ENCODE measurements at places on chromosomes 16 and 17.

- no peak for DNase-seq
These were observed 25.6 kb downstream of the SOST start for GRCh38 chr17:43732958-43733357.

- no peak for DNase-seq
These were observed 471.9 kb downstream of the PMP22 start for GRCh38 chr17:14793237-14793636.

DNA sequence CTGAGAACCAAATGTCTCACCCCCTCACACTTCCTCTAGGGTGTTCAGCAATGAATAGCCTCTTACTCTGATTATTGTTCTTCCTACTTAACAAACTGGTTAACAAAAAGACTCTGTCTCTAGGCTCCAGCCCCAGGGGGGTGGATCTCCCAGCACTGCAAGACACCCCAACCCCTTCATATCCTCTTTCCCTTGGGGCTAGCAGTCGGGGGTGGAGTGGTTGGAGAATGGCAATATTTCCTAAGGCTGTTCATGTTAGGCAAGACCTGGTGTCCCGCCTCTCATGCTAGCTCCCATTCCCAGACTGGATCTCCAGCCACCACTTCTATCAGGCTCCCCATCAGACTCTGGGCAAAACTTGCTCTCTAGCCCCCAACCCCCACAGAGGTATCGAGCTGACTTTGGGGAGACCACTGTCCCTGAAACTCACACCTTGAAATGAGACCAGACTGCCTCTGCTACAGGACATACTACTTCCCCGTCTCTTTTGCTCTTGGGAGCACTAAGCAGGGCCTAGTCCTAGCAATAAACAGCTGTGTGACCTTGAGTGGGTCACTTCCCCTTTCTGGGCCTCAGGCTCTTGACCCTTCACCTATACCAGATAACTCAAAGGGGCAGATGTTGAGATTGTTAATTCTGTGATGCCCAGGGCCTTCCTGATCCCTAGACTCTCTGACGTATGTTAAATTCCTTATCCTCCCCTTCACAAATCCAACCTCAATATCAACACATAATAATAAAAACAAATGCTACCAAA lies 2.4 kb downstream of the SLC25A35 start:
- no peak for DNase-seq

- DNase-seq: no peak
These were observed 14.5 kb downstream of the UNC13D start for GRCh38 chr17:75829747-75830146.

DNA sequence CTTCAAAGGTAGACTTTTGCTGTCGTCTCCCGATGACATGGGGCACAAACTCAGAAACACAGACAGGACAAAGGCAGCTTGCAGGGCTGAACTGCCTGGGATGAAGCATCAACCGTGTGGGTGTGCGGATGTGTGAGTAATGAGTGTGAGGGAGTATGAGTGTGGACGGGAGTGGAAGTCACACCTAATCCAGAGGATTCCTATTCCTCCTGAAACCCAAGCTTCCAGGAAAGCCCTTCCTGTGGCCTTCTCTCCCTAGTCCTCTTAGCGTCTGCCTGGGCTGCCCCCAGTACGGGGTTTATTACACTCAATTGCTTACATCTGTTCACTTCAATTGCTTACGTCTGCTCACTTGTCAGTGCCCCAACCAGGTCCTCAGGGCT lies 2.3 kb upstream of the IL4R start:
- DNase-seq: peak; percentile 45

GRCh38 chr16:53435066-53435688 lies 906 bp downstream of the RBL2 start:
- DNase-seq: peak; percentile 91

DNA sequence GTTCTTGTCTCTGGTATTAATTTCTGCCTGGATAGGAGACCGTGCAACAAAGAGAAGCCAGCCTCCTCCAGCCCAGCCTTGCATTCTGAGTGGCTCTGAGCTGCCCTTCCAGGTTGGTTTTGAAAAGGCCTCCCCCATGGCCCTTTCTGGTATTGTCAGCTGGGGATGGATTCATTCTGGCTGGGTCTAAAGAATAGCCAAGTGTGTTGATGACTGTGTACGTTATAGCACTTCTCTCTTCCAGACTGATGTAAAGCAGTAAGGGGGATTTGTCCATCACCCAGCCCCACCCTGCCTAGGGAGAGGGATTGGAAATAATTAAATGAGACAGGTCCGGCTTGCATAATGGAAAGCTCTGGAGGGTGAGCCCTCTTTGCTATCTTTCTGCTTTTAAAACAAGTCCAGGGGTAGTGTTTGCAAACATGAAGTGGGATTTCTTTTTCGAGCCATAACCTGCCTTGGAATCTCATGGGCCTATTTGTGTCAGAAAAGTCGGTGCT lies 146.4 kb downstream of the MSI2 start:
- DNase-seq: no peak

DNA sequence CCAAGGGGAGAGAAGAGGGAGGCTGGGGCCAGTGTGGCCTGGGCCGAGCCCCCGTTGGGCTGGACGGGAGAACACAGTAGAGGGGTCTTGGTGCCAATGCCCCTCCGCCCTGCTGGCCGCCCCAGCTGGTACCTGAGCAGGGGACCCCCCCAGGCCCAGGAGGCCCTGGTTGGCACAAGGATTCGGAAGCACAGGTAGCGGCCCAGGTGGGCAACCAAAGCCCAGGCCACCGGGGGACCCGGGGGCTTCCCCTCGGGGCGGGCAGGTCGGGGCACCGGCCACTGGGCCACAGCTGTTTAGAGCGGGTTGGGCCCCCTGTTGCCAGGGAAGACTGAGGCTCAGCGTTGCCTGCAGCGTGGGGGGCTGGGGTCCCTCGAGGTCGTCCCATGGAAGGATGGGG lies 28.2 kb upstream of the C1QTNF8 start:
- DNase-seq: no peak

DNA sequence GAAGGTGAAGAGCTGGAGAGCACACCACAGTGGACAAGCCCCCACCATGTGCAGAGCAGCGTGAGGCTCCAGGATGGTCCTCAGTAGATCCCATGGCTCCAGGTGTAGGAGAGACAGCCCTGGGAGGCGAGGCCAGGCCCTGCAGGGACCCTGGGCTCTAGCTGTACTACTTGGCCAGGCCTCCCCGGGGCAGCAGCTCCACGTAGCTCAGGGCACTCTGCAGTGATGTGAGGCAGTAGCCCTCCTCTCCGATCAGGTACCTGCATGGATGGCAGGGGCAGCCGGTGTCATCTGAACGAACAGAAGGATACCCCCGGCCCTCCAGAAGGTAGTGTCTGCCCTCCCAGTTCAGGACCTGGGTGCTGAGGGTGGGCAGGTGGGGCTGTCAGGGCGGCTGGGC lies 6.2 kb upstream of the SPATA2L start:
- no peak for DNase-seq

GRCh38 chr17:55576996-55577586 lies 65.8 kb upstream of the SMIM36 start:
- DNase-seq: peak; percentile 50

DNA sequence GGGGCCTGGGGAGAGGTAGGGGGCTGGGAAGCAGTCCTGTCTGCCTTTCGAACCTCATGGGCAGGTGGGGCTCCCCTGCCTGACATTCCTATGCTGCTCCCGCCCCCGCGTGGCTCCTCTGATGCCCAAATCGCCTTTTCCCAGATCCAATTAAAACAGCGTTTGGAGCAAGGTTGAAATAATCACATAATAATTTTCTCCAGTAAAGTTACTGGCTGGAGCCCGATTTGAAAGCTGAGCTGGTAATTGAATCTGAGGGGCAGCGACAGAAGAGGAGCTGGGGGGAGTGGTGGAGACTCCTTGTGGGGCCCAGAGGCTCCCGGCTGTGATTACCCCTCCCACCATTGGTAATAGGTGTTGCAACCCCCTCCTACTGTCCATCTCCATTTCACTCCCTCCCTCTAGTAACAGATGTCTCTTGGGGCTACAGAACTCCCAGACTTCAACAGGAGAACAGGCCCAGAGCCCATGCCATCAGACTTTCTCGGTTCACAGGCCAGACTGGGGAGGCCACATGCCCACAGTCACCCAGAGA lies 38.9 kb upstream of the C1QL1 start:
- DNase-seq: no peak

DNA sequence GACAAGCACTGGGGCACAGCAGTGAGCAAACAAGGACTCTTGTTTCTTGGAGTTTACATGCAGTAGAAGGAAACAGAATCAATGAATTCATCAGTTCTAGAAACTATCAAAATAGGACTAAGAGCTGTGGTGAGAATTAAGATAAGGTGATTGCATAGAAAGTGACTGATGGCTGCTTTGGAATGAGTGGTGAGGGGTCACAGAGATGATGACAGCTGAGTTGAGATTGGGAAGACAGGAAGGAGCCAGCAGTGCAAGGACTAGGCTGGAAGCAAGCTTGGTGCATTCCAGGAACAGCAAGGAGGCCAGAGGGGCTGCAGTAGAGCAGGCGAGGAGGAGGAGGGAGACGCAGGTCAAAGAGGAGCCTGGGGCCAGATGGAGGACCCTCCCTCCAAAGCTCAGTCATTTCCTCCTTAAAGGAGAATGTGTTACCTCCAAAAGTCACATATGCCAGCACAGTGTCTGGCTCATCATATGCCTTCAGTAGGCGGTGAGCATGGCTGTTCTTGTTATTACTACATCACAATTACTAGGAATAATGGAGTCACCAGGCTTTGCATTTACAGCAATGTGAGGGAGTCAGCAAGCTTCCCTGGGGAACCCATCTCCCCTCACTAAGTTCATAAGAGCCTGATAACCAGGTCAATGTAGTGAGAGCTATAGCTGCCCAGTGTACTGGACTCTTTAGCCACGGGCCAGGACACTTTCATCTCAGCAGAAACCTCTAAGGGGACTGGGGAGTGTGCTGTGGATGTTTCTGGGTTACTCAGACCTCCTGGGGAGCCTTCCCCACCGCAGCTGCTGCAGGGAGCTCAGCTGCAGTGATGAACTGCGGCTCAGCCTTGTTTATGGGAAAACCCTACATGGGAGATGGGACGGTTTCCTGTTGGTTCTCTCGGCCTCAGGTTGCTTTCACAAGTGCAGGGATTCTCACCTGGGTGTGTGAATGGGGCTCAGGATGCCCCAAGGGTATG lies 157.2 kb downstream of the SEC14L1 start:
- no peak for DNase-seq

DNA sequence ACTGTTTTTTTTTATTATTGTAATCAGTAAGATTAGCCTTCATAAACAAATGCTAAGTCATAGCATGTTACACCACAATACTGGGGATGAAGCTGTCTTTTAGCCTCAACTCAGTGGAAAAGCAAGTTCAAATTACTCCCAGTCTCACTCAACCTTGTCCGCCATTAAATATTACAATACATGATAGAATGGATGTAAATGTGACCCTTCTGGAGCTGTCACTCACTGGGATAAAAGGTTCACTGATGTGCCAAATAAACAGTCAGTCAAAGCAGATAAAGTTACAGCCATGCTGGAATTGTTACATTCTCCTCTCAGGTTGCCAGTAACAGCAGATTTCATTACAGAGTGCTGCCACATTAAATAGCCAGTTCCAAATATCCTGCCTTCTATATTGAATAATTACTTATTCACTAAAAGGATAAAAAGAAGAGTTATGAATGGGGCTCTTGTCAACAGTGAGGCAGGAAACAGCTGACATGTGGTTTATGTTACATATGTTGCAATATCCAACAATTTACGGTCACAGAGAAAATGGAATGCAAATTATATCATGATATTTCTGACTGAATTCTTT lies 53.4 kb downstream of the BRIP1 start:
- no peak for DNase-seq
